ENCODE measurements at places on chromosomes 1 and 21. TPM values are rescaled to one million over a fixed set of nuclear protein-coding genes. Genes with fewer than 3 reads are reported as not detected.
A peak's percentile ranks its signal among the peaks of the same experiment; 100 is the strongest.

DNA sequence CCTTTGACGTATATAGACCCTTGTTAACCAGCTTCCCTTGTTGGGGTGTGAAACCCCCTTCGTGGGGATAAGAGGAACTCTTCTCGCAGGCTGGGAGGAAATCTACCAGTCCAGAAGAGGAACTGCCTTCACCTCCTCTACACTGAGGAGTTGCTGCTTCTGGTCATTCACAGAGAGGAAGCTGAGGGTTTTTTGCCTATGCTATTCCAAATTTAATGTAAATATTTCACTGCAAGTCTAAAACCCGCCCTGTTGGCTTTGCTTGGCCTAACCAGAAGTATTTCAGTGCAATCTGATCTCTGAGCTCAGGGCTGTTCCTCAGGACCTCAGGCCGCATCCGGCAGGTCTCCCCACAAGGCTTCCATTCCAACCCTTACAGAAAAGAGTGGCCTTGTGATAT lies 150.1 kb downstream of the HIVEP3 start:
- H3K27ac ChIP-seq: no peak overlapping the region
- no peak for DNase-seq
- peaks cover 4% of the 10 kb centered on the region for H3K4me1 ChIP-seq
- H3K4me3 ChIP-seq: no peak overlapping the region

GRCh38 chr1:25820247-25821111 lies 725 bp downstream of the MTFR1L start:
- H3K4me3 ChIP-seq: peak overlapping the region; percentile 90
- peaks cover 16% of the 10 kb centered on the region for H3K4me1 ChIP-seq
- H3K36me3 ChIP-seq: peaks cover 12% of the 10 kb centered on the region
- DNase-seq: peak; percentile 61
- H3K27me3 ChIP-seq: no peaks in the 10 kb centered on the region

GRCh38 chr1:174204697-174205308 lies 45.5 kb downstream of the RABGAP1L start:
- no peaks in the 10 kb centered on the region for H3K4me1 ChIP-seq
- no peaks in the 10 kb centered on the region for H3K27me3 ChIP-seq
- H3K27ac ChIP-seq: no peak overlapping the region
- H3K36me3 ChIP-seq: no peaks in the 10 kb centered on the region
- no peak overlapping the region for H3K4me3 ChIP-seq
- DNase-seq: no peak

- no peaks in the 10 kb centered on the region for H3K36me3 ChIP-seq
- no peak overlapping the region for H3K4me3 ChIP-seq
- H3K4me1 ChIP-seq: no peaks in the 10 kb centered on the region
- no peak overlapping the region for H3K27ac ChIP-seq
Observed at GRCh38 chr1:86259390-86259789, 102.8 kb upstream of the COL24A1 start.

GRCh38 chr1:183753464-183753891 lies 51.4 kb upstream of the RGL1 start:
- H3K4me1 ChIP-seq: peaks cover 2% of the 10 kb centered on the region
- no peak overlapping the region for H3K27ac ChIP-seq
- DNase-seq: no peak
- no peaks in the 10 kb centered on the region for H3K36me3 ChIP-seq

- no peak for DNase-seq
- no peaks in the 10 kb centered on the region for H3K27me3 ChIP-seq
- no peak overlapping the region for H3K27ac ChIP-seq
- H3K4me1 ChIP-seq: no peaks in the 10 kb centered on the region
Observed at GRCh38 chr1:226148121-226148648, 38.4 kb downstream of the ACBD3 start.

DNA sequence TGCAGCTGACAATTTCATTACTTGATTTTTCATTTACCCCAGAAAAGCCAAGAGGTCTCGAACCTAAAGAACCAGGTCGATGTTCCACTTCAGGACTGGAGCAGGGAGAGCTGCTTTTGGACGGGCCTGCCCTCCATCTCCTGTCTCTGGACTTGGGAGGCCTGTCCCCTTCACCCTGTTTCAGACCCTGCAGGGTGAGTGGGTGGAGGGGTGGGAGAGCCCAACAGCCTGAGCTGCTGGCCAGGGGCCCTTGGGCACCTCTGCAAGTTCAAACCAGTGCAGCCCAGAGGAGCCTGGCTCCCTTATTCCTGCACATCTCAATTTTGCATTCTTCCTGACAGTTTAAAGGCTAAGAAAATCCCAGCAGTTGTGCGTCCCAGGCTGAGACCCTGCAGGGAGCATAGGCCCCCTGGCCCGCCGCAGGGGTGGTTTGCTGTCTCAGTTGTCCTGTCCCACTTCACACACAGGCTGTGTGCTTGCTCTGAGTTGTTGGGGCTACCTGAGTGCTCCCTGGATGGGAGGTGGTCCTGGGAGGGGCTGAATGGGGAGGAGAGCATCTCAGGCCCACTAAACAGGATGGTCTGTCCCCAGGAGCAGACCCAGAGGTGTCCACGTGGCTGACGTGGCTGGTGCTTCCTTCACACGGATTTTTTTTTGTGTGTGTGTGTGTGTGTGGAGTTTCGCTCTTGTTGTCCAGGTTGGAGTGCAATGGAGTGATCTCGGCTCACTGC lies 443.7 kb downstream of the PTPRU start:
- H3K27me3 ChIP-seq: no peaks in the 10 kb centered on the region
- no peak overlapping the region for H3K4me3 ChIP-seq
- DNase-seq: no peak
- H3K4me1 ChIP-seq: peaks cover 4% of the 10 kb centered on the region
- H3K27ac ChIP-seq: no peak overlapping the region
- H3K36me3 ChIP-seq: no peaks in the 10 kb centered on the region

- H3K4me1 ChIP-seq: no peaks in the 10 kb centered on the region
- peaks cover 13% of the 10 kb centered on the region for H3K36me3 ChIP-seq
- DNase-seq: peak; percentile 28
Observed at GRCh38 chr1:34858901-34859445, 576 bp downstream of the SMIM12 start.

DNA sequence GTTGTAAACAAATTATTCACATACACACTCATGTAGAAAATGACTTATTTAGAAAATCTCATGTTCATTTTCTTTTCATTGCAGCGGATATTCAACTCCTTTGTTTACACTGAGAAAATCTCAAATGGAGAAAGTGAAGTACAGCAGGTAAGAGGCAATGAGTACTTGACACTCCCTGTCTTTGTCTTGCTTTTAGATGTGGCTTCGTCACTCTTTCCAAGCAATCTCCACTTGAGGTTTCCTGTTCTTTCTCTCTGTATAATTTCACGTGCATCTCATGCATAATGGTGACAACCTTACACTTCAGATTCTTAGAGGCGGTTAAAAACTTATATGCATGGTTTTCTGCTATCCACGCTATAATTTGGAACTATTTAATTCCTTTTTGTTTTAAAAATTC lies 80.6 kb downstream of the CACHD1 start:
- no peak overlapping the region for H3K27ac ChIP-seq
- H3K4me3 ChIP-seq: no peak overlapping the region
- no peaks in the 10 kb centered on the region for H3K36me3 ChIP-seq
- no peaks in the 10 kb centered on the region for H3K27me3 ChIP-seq
- H3K4me1 ChIP-seq: no peaks in the 10 kb centered on the region
- no peak for DNase-seq

- no peaks in the 10 kb centered on the region for H3K36me3 ChIP-seq
- no peak overlapping the region for H3K27ac ChIP-seq
- H3K27me3 ChIP-seq: no peaks in the 10 kb centered on the region
- peaks cover 3% of the 10 kb centered on the region for H3K4me1 ChIP-seq
- peak; percentile 69 for DNase-seq
- H3K4me3 ChIP-seq: no peak overlapping the region
Observed at GRCh38 chr1:215526147-215526845, 40.8 kb upstream of the KCTD3 start.

DNA sequence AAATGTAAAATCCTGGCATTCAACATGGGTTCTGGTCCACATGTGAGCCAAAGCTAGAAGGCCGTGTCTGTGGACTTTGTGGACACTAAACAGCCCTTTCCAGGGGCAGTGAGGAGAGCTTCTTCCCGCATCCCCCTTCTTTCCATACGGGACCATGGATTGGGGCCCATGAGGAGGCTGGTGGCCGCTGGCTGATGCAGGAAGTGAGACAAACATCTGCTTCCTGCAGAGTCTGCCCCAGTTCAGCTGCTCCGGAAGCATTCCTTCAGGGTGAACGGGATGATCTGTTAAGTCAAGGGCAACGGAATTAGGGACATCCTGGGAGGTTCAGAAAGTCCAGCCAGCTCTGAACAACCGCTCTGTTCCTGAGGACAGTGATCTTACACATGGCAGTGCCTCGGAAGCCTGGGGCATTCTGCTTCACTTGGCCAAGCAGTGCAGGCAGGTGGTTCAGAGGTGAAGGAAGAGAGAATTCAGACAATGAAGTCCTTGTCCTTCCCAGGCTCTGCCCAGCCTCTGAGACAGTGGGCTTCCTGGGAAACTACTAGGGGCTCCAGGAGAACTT lies 1.5 kb downstream of the CA6 start:
- DNase-seq: no peak
- no peaks in the 10 kb centered on the region for H3K4me1 ChIP-seq
- peaks cover 2% of the 10 kb centered on the region for H3K27me3 ChIP-seq
- H3K4me3 ChIP-seq: no peak overlapping the region

- no peak overlapping the region for H3K4me3 ChIP-seq
- H3K27ac ChIP-seq: no peak overlapping the region
- H3K4me1 ChIP-seq: peaks cover 14% of the 10 kb centered on the region
Observed at GRCh38 chr1:54486907-54487306, 61.1 kb upstream of the ACOT11 start.

Gene KRTAP19-3
- not detected for total RNA-seq

Gene TINAGL1
- 0.56 TPM for total RNA-seq

Gene KRTAP6-3
- not detected for total RNA-seq

Gene TACSTD2
- not detected for total RNA-seq

Gene ZMYND12
- not detected for total RNA-seq

Gene NBPF19
- 8.9 TPM for total RNA-seq

All from IMR-90 (cell line).